Lung (tissue), 17 donors: ENCODE measurements at places on chromosomes 6 and 20. TPM values are rescaled to one million over a fixed set of nuclear protein-coding genes. Genes with fewer than 3 reads are reported as not detected.

Gene SPATS1
- total RNA-seq, result 4.4 TPM

Gene IL17F
- not detected for total RNA-seq

DNA sequence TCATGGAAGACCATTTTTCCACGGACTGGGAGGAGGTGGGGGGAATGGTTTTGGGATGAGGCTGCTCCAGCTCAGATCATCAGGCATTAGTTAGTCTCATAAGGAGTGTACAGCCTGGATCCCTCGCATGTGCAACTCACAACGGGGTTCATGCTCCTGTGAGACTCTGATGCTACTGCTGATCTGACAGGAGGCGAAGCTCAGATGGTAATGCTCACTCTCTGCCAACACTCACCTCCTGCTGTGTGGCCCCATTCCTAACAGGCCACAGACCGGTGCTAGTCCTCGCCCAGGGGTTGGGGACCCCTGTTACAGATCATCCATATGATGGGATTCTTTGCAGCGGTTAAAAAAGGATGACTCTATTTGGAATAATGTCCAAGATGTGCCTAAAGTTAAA lies 27.6 kb upstream of the BMP7 start:
- DNase-seq, result no peak

DNA sequence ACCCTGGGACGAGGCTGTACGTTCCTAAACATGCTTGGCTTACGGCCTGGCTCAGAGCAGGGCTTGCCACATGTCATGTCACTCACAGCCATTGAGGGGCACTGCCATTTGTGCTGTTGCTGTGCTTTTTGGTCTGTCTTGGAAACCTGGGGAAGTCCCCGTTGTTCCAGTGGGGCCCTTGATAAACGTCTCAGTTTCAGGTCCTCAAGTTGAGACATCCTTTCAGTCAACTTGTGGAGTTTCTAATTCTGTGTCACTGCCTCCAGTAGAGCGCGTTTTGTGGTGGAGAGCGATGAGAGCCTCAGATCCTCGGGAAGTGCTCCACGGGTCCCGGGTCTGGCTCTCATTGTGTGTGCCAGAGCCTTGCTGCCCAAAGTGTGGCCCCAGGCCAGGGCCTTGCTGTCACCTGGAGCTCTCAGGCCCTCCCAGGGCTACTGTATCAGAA lies 43.0 kb upstream of the CCR6 start:
- no peak for DNase-seq

DNA sequence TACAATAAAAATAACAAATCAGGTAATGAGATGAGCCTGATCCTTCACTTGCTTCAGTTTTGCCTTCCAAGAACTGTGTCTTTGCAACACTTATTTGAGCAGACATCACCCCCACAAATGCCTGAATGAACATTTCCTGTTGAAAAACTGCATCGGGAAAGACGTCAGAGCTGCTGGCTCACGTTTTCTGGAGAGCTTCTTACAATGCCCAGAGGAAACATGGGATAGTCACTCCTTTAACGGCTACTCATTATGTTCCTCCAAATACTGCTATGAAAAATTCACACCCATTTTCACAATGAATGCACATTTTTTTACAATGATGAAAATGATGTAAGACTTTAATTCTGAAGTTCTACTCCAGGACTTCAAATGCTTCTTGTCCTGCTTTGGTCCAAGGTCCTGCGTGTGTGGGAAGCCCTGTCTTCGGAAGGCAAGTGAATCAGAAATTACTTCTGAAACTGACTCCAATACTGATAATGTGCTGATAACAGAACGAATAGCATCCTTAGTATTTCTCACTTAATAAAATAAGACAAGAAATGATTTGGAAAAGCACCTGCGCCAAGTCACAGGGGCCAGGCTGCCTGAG lies 238.0 kb downstream of the ANKRD60 start:
- DNase-seq, result no peak

DNA sequence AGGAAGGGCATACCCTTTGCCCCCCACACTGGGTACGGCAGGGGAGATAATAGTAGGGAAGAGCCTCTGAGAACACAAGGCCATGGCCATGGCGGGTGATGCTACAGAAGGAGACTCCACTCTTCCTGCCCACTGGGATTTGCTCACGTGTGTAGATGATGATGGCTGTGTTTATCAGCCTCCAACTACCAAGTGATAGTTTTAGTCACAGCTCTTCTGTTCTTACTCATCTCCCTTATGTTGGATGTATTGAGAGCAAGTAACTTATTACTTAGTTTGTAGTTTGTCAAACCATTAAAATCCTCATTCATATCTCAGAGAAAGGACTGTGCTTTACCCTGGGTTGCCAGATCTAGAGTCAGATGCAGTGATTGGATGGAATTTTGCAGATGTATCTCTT lies 66.0 kb downstream of the CDH26 start:
- no peak for DNase-seq
